ENCODE measurements at places on chromosomes 7 and 10.

- DNase-seq = no peak
These were observed 146.5 kb downstream of the ARID5B start for GRCh38 chr10:62047960-62048383.

DNA sequence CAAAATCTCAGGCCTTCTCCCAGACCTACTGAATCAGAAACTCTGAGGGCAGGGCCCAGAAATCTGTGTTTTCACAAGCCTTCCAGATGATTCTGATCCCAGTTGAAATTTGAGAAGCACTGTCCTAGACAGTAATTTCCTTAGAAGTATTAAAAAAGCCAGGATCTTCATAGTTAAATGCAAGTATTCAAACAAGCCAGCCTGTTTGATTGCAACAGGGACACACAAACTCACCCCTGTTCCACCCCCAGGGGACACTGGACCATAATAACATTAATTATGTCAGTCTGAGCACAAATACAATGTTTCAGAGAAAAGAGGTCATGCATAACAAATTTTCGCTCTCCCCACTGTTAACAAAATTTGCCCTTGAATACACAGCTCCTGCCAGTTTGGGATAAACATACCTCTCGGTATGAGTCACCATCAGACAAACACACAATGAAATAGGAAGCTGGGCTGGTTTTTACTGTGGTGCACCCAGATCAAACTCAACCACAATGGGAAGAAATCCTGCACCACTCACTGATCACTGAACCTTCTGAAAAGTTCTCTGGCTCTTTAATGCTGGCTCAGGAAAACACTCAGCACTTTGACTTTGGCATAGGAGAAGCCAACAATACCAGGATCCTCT lies 34.3 kb downstream of the ABLIM1 start:
- peak; percentile 31 for DNase-seq

GRCh38 chr7:16433568-16434122 lies 12.3 kb upstream of the CRPPA start:
- DNase-seq = no peak

GRCh38 chr7:18407385-18407784 lies 88.2 kb upstream of the HDAC9 start:
- DNase-seq = no peak

GRCh38 chr7:151644554-151644953 lies 124.9 kb upstream of the RHEB start:
- no peak for DNase-seq

DNA sequence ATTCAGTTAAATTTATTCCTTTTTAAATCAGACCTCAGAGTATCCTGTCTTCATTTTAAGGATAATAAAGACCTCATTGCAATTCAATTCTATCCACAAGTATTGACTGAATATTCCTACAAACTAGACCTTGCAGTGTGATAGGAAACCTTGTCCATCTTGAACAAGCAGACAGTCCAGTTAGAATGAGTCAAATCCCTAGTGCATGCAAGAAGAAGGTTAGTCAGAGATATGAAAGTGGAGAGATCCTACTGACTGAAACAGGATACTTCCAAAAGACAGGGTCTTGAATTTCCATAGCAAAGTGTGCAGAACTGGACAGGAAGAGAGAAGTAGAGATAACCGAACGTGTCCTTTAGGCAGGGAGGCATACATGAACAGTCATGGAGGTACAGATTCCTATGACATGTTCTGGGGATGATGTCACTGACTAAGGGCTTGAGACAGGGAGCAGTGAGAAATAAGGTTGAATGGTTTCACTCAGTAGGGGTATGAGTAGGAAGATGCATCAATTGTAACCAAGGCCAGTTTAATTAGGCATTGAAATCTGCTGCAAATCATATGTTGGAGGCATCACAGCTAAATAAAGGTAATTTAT lies 45.2 kb downstream of the PPP1R3A start:
- no peak for DNase-seq

DNA sequence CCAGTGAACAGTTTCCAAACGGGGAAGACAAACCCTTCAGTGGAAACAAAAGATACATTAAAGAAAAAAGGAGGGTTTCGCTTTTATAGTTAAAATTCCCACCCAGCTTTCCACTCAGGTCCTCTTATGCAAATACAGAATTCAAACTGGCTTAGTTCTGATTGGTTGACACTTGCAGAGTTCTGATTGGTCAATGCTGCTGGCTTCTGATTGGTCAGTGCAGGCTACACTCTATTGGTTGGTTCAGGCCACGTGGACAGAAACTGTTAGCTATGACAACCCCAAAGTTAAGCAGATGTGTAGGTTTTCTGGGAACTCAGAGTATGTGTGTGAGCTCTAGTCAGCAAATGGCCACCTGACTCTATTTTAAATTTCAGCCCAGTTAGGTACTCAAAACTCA lies 80.0 kb downstream of the FBXL13 start:
- DNase-seq = no peak

DNA sequence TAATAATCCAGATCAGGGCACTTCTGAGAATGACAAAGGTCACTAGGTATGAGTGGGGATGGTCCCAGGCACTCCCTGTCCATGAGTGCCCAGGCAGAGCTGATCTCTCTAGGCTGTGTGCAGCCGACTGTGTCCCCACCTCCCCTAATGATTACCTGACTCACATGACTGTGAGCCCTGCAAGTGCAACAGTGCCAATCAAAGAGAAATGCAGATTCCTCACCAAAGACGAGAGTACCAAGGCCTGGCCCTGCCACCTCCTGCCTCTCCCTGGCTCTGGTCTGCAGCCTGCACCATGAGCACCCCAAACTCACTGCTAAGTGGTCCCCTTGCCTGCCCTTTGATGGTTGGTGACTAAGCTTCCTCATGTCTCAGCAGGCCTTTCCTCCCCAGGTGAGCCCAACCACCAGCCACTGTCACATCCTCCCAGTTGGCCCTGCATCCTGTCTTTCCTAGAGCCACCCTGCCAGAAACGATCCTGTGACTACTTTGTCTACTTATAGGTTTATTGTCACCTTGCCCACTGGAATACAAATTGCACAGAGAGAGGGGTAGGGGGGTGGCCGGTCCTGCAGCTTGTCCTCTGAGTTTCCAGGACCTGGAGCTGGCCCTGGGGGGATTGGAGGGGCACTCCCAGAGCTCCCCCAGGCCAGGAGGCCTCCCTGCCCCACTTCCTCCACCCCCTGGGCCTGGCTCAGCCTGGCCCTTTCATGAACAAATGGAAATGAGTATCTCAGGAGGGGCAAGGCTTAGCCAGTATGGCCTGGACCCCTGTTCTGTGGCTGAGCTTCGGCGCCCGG lies 22.4 kb upstream of the GDF10 start:
- no peak for DNase-seq

GRCh38 chr7:116241291-116241690 lies 31.0 kb downstream of the TES start:
- DNase-seq = no peak

- DNase-seq = no peak
These were observed 559 bp downstream of the KCNMA1 start for GRCh38 chr10:77636967-77637531.

DNA sequence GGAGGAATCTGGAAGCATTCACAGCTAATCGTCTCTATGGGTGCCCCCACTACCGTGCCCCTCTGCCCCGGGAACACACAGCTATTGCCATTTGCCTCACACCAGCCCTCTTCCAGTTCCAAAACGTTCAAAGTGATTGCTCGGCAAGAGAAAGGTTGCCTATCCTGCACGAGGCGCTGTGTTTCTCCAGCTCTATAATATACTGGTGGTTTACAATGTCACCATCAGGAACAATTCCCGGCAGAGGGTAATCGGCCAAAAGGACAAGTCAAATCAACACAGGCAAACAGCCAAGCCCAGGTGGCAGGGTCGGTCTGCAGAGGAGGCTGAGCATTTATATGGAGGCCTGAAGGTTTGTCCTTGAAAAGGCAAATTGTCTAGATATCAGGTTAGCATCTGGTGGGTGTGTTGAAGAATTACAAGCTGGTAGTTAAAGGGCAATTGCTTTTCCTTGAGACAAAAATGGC lies 29.2 kb upstream of the TNS3 start:
- no peak for DNase-seq

GRCh38 chr7:64882341-64883112 lies 20.5 kb upstream of the ZNF273 start:
- peak; percentile 73 for DNase-seq

- DNase-seq = no peak
These were observed 14.3 kb upstream of the COL17A1 start for GRCh38 chr10:104099941-104100340.

DNA sequence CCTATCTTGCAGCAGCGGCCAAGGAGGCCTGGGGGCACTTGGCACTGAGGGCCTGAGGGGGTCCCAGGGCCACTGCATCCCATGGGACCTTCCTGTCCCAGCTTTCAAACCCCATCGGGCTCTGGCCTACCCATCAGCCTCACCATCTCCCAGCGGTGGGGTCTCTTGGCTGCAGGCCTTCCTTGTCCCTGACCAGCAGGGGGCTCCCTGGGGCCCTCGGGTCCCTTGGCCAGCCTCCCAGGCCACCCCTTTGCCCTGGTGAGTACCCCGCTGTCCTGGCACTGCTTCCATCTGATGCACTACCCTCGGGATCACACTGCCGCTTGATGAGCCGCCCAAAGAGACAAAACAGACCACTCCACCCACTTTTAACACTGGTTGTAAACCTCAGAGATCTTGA lies 43.5 kb downstream of the YKT6 start:
- DNase-seq = peak; percentile 3

- no peak for DNase-seq
These were observed 7.5 kb upstream of the ARHGAP12 start for GRCh38 chr10:31936086-31936485.

DNA sequence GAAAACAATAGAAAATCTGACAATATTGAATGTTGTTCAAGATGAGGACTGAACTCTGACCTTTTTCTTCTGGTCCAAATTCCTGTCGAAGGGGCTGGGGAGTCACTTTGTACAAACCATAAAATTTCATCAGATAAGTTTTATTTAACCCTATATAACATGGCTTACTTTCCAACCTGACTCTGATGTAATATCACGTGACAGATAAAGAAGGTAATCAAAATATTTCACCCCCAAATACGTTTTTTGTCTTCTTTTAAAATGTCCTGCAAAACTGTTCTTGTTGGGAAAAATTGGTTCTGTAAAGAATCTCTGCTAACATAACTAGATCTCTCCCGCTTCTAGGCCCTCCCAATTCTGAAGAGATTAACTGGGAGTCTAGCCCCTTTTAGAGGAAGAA lies 90.9 kb upstream of the MDFIC start:
- no peak for DNase-seq

GRCh38 chr7:146176860-146177259 lies 60.3 kb downstream of the CNTNAP2 start:
- peak; percentile 27 for DNase-seq

- DNase-seq = no peak
These were observed 38.5 kb downstream of the UNC5B start for GRCh38 chr10:71250842-71251241.

- DNase-seq = no peak
These were observed 1019.6 kb upstream of the SORCS1 start for GRCh38 chr10:108184114-108184513.

DNA sequence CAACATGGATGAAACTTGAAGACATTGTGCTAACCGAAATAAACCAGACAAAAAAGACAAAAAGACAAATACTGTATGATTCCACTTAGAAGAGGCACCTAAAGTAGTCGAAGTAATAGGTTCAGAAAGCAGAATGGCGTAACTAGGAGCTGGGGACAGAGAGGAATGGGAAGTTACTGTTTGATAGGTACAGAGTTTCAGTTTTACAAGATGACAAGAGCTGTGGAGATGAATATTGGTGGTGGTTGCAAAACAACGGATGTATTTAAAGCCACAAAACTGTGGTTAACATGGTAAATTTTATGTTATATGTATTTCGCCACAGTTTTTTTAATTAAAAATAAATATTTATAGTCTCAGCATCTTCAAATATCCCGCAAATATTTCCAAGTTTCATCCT lies 64.1 kb upstream of the DIP2C start:
- DNase-seq = no peak

- DNase-seq = no peak
These were observed 90.9 kb upstream of the TNRC18 start for GRCh38 chr7:5514440-5515035.

DNA sequence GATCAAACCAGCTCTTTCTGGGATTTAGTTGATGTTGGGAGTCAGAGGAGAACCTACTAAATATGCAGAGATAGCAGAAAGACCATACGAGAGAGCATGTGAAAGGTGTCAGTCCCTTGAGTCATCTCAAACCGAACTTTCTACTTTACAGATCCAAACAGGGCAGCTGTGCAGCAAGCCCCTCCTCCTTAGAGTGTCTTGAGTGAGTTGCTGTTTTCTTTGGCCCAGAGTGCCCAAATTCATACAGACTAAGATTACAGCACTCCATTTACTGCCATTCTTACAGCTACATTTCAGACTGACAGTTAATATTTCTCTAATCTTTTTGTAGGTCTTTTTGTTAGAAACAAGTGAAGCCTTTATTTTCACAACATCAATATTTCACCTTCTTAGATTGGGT lies 53.4 kb downstream of the NRCAM start:
- DNase-seq = no peak

DNA sequence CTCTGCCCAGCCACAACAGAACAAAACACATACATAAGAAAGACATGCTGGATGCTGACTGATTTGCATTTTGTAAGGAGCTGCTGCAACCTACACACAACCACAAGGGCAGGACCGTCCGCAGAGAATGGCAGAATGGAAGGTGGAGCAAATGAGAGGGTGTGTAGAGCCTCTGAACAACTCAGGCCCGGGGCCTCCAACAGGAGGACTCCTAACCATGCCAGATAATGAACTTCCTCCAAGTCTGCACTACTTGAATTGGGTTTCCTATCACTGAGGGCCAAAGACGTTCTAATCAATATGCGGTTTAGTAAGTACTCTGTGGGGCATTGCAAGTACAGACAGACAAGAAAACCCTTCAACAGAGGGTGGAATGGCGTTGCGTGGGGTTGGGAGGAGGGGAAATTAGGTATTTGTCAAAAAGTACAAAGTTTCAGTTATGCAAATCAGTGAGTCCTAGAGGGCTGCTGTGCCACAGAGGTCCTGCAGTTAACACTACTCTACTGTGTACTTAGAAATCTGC lies 14.6 kb downstream of the VOPP1 start:
- no peak for DNase-seq

DNA sequence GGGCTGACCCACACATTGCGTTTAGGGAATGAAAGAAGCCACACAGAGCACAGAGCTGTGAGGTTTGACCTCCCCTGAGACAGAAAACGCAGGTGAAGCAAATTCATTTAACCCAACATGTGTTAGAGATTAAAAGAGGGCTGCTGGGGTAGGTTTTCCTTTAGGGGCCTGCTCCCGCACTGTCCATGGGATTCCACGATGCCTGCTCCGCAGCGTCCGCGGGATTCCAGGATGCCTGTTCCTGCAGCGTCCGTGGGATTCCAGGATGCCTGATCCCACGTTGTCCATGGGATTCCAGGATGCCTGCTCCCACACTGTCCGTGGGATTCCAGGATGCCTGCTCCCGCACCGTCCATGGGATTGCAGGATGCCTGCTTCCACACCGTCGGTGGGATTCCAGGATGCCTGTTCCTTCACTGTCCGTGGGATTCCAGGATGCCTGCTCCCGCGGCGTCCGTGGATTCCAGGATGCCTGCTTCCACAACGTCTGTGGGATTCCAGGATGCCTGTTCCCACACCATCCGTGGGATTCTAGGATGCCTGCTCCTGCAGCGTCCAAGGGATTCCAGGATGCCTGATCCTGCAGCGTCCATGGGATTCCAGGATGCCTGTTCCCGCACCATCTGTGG lies 78.7 kb downstream of the VIPR2 start:
- no peak for DNase-seq

- no peak for DNase-seq
These were observed 560.5 kb upstream of the MKI67 start for GRCh38 chr10:128686630-128687278.

Measured in NCI-H774 (cell line).